ENCODE measurements at places on chromosomes 11 and 22.
A peak's percentile ranks its signal among the peaks of the same experiment; 100 is the strongest.

DNA sequence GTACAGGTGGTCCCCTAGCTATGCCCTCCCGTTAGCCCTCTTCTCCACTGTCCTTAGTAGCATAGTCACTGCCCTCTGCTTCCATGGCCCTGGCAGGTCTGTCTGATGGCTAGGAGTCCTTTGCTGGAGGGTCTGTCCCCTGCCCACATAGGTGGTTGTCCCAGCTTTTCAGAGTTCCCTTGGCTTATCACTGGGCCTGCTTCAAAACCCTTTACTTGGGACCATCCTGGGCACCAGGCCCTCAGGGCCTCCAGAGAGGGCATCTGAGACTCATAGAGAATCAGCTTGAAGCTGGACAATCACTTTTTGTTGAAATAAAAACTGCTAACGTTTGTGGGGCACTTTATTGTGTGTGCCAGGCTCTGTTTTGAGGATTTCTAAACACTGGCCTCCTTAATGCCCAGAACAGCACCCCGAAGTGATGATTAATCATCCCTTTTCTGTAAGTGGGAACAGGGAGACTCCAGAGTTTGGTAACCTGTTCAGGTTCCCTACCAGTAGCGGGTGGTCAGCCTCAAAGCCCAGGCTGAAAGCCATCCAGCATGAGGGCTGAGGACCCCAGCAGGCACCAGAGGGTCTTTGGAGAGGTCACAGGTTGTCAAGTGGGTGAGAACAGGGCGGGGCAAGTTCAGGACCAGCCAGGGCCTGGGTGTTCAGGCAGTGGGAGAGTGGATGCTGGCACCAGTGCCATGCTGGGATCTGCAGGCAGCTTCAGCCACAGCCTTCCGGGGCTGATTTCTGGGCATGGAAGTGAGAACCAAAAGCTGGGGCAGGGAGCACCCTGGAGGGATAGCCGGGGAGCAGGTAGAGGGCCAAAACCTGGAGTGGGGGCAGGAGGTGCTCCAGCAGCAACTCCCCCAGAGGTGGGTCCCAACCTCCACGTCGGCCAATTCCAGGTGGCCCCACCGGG is 495 bp upstream of the KCNK4 start:
- no peak for DNase-seq

- DNase-seq, result no peak
Observed at GRCh38 chr22:46064228-46064965, 85.9 kb upstream of the PPARA start.

DNA sequence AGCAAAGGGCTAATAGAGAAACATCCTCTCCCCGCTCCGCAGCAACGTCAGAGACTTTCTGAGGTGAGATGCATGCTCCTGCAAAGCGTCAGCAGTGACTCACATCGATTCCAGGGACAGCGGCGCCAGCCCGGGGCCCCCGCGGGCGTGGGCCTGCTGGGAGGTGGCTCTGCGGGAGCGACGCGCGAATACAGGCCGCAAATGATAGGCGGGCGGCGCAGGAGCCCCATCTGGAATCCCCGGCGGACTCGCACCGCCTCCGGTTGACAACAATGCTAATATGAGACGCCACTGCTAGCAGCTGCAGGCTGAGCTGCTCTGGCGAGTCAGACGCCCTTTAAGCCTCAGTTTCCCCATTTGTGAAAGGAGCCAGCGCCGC is 557 bp downstream of the RANGAP1 start:
- DNase-seq, result peak; percentile 77

- DNase-seq, result no peak
Observed at GRCh38 chr11:95461858-95462257, 230.9 kb upstream of the SESN3 start.

GRCh38 chr11:9799886-9800285 is 136.0 kb downstream of the SWAP70 start:
- no peak for DNase-seq

- peak; percentile 40 for DNase-seq
Observed at GRCh38 chr11:12092714-12093113, 17.7 kb upstream of the MICAL2 start.

GRCh38 chr11:56782167-56782847 is 33.8 kb upstream of the OR9G4 start:
- DNase-seq, result no peak

DNA sequence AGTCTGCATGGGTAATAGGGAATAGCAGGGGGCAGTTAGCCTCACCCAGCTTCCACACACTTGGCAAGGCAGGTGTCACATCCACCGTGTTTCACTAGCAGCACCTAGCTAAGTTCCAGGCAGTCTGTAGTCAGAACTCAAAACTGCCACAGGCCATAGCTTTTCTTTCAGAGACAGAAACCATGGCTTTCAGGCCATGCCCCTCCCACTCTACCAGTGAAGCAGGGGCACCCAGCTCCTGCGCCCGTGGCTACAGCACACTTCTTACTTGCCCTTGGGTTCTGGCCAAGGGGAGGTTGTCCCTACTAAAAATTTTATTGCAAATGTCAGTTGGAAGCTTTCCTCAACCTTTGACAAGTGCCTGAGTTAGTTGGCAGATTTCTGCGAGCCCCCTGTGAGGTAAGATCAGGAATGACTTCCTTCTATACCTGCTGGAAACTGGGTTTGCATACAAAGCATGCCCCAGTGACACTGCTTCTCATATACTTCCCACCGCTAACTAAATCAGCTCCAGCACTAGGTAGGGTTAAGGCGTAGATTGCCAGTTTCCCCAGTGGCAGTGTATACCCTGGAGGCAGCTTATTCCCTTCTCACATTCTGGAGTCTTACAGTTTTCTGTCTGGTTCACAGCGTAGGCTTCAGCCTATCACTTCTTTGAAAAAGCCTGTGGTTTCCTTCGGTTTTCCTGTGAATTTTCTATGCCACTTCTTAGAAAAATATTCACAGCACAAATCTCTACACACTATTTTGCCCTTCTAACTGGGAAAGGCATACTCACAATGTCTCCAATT is 139.0 kb upstream of the LUZP2 start:
- DNase-seq, result no peak

- no peak for DNase-seq
Observed at GRCh38 chr11:3942956-3943497, 87.6 kb downstream of the STIM1 start.

DNA sequence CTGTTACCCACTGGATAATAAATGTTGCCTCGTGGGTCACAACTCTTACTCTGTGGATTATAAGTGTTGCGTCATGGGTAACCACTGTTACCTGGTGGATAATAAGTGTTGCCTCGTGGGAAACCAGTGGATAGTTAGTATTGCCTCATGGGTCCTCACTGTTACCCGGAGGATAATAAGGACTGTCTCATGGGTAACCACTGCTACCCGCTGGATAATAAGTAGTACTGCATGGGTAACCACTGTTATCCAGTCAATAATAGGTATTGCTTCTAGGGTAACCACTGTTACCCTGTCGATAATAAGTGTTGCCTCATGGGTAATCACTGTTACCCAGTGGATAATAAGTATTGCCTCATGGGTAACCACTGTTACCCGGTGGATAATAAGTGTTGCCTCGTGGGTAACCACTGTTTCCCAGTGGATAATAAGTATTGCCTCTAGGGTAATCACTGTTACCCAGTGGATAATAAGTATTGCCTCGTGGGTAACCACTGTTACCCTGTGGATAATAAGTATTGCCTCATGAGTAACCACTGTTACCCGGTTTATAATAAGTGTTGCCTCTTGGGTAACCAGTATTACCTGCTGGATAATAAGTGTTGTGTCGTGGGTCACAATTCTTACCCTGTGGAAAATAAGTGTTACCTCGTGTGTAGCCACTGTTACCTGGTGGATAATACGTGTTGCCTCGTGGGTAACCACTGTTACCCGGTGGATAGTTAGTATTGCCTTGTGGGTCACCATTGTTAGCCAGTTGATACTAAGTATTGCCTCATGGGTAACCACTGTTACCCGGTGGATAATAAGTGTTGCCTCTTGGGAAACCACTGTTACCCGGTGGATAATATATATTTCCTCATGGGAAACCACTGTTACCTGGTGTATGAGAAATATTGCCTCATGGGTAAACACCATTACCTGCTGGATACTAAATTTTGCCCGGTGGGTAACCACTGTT is 15.7 kb upstream of the NXPE4 start:
- DNase-seq, result no peak

DNA sequence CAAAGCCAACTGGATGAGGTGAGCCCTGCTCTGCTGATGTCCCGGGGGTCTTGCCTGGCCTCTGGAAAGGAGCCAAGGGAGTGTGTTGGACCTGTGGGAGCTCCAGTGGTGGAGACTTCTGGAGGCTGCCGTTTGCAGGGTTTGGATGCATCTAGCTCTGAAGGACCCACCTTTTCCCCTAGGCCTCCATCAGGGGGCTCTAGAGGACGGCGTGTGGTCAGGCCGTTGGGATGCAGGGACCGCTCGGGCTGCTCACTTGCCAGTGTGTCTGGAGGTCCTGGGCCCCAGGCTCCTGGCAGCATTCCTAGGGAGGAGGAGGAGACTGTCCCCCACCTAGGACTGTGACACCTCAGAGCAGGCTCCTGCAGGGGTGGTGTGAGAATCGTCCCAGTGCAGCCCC is 58.3 kb downstream of the PRDM11 start:
- no peak for DNase-seq

DNA sequence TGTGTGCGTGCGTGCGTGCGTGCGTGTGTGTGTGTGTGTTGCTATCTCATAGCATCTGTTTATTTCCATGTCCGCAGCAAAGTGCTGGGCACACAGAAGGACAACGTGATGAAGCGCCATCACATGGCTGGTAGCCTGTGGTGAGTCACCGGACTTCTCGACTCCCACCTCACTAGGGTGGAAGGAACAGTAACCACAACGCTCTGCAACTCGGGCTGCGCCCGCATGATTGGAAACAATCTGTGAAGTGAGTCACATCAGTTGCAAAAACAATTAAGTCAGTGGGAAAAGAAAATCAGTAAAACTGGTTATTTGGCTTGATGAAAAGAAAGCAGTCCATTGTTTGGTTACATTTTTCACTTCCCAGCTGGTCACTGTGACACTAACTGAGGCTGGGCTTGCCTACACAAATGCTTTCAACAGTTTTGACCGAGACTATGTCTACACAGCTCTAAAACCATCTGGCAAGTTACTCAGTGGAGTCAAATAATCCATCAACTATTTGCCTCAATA is 437.3 kb upstream of the CADM1 start:
- DNase-seq, result no peak

DNA sequence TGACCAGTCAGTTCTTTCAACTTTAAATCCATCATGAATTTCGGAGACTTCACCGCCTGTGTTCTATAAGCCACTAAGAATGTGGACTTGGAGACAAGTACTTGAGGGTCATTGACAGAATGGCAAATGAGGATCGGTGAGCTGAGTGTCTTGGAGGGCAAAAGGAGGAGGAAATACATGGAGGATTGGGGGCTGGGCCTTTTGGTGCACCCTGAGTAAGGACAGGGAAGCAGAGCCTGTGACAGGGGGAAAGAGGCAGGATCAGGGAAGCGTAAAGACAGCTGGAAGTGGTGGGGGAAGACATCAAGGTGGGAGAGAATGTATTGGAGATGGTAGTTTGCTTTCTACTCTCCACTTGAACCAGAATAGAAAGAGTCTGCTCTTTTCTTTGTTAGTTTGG is 70.4 kb upstream of the MTMR2 start:
- no peak for DNase-seq

GRCh38 chr11:60345489-60345888 is 18.4 kb downstream of the MS4A6E start:
- DNase-seq, result no peak

GRCh38 chr11:102626676-102627075 is 1.5 kb upstream of the MMP20 start:
- no peak for DNase-seq

DNA sequence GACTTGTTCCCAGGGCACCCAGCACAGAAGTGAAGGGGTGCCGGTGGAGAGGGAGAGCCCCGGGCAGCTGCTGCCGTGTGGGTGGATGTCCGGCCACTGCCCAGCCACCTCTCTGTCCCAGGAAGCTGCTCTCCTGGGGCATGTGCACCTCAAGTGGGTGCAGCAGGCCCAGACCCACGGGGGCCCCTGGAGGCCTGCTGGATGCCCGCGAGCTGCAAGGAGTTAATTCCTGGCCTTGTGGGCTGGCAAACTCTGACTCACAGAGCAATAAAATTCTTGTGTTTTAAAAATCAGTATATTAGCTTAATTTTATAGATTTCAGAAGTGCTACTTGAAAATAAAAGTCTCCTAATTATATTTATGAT is 37.4 kb upstream of the KCNQ1OT1 start:
- DNase-seq, result no peak

- peak; percentile 32 for DNase-seq
Observed at GRCh38 chr11:57311109-57311936, 13.4 kb downstream of the TNKS1BP1 start.

GRCh38 chr11:58963551-58964104 is 24.3 kb downstream of the GLYATL1 start:
- DNase-seq, result peak; percentile 68

DNA sequence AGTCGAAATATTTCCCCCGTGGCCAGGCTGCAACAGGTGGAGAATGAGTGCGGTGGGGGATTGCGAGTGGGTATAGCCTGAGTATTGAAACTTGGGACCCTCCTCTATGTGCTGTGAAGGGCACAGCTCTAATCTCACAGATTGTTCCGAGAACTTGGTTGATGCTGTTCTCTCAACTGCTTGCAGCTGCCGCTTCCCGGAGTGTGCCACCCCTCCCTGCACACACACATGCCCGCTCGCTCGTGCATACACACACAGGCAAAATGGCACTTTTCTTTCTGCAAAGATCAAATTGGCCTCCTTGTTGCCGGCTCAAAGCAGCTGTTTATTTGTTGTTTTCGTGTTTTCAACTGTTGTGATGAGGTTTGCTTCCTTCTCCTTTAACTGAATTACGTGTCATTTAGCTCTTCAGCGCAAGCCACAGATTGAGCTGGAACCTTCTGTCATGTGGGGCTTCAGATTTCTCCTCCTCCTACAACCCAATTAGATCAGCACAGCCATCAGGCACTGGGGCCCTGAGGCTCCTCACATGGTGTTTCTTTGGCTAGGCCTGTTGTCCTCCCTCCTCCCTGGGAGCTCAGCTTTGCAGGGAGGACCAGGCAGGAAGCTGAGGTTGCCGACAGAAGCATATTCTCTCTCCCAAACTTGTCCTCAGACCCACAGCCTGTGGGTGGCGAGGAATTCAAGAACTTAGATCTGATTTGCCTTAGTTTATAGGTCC is 13.9 kb upstream of the B3GAT1 start:
- DNase-seq, result peak; percentile 43

DNA sequence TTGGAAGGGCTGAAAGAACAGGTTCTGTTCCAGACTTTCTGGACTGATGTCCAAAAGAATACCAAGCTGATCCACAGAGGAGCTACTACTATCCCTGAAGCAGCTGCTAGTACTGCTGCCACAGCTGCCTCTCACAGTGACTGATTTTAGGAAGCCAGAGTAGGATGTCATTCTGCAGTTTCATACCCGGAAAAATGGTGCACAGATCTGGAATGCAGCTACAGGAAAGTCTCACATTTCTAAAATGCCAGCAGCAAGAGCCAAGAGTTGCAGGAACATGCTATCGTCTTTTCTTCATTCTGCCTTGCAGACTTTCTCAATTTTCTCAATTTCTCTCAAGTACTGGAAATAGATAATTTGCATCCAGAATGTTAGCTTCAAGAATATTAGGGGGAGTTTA is 19.4 kb upstream of the CCDC179 start:
- no peak for DNase-seq

DNA sequence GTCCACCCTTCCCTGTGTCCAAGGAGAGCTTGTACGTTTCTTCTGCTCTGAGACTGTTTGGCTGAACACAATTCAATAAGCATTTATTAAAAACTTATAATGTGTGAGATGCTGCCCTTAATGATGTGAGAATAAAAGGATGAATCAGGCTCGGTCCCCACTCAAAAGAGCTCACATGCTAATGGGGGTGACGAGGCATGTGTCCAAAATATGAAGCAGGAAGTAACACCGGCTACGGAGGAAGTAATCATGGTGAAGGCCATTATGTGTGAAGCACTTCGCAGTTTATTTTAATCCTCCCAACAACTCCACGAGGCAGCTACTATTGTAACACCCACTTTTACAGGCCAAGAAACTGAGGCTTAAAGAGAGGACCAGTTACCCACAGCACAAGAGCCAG is 3.4 kb upstream of the RASD2 start:
- DNase-seq, result no peak
